Activated CD4-positive, alpha-beta T cell treated with anti-CD3 and anti-CD28 coated beads, Interleukin-2, Interleukin-4, amounts not matched to agents 100 ng/mL and 50 ng/mL, durations not matched to agents 16 hours and 8 hours (primary cell): ENCODE measurements at places on chromosomes 13 and 19.

DNA sequence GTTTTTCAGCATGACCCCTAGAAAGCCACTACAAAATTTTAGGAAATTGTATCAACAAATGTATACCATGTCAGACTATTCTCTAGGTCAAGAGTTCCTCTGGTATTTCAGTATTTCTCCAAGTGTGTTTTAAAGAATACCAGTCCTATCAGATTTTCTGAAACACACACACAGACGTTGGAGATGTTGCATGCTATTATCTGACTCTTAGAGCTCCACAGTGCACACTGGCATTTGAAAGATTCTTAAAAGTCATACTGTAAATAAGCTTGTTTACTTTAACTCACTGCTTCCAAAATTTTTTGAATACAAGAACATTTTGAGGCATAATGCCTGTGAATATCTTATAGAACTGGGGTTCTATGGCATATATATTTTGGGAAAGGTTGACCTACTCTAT is 33.8 kb upstream of the VWA8 start:
- no peak for DNase-seq

- DNase-seq = no peak
These were observed 70.7 kb upstream of the TSHZ3 start for GRCh38 chr19:31419871-31420445.

GRCh38 chr13:32432856-32433255 is 4.9 kb upstream of the N4BP2L1 start:
- no peak for DNase-seq

DNA sequence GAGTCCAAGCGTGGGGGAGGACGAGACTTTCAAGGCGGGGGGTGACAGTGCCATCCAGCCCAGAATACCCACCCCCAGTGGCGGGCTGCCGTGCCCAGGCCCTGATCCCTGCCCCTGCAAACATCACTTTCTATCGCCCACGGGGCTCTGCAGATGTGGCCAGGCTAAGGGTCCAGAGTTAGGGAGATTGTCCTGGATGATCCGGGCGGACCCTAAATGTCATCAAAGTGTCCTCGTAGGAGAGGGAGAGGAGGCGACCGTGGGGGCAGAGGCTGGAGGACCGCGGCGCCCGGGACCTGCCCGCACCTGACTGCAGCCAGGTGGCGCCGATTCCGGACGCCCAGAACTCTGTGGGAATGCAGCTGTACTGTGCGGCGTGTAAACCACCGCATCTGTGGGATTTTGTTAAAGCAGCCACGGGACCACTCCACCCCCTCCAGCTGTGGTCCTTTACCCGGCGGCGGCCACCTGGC is 32.4 kb downstream of the GJA3 start:
- DNase-seq = no peak

- DNase-seq = no peak
These were observed 72.5 kb upstream of the MRI1 start for GRCh38 chr19:13691569-13692435.

DNA sequence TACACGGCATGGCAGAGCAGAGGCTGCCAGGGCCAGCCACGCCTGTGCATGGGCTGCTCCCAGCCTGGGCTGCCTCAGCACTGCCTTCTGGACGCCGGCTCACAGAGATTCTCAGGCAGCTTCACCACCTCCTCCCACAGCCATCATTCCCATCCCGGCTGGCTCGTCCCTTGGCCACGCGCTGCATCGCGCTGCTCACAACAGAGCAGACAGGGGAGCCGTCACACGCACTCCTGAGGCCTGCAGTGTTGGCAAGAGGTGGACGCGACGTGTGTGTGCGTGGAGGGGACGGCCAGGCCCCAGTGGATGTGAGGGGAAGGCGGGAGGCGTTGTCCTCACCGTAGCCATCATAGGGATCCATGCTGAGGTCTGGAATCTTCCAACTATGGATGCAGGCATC is 7.6 kb upstream of the PRKD2 start:
- DNase-seq = no peak

GRCh38 chr13:76300688-76301087 is 585.5 kb downstream of the KCTD12 start:
- DNase-seq = no peak

DNA sequence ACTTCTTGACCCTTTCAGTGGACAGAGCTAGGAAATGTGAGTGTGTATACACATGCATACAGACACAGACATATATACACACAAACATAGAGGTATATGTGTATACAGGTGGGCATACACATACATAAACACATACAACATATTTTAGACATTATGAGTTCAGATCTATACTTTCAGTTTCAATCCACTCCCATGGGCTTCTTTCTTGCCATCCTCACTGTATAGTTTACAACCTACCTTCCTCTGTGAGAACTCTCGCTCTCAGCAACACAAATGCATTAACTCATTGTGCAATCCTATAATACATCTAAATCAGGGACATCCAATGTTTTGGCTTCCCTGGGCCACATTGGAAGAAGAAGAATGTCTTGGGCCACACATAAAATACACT is 21.2 kb upstream of the SCEL start:
- DNase-seq = no peak

DNA sequence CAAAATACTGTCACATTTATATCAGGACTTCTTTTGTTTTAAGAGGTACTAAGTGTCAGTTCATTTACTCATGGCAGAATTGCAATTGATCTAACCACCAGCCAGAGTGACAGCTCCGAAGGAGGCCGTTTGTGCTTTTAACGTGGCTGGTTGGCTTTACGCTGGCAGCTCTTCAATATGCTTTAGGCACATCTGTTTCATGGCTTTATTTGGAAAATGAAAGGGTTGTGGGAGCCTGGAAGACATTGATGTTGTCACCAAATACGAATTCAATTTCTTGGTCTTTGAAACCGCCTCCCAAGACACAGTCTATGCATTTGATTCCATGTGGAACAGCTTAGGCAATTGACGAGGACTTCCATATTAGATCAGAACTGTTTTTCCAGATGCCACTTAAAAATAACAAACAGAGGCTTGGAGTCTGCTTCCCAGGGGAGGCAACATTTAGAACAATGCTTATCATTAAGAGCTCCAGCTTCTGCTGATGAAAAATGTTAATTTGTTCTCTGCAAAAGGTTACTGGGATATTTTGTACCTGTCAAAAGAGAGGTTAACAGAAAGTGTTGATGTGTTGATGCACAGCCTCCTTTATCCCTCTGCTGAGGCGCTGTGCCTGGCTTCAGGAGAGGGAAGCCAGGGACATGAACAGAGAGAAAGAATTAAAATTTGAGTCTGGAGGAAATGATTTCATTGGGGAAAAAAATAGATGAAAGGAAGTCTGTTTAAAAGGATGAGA is 64.0 kb upstream of the TNFRSF19 start:
- DNase-seq = no peak

DNA sequence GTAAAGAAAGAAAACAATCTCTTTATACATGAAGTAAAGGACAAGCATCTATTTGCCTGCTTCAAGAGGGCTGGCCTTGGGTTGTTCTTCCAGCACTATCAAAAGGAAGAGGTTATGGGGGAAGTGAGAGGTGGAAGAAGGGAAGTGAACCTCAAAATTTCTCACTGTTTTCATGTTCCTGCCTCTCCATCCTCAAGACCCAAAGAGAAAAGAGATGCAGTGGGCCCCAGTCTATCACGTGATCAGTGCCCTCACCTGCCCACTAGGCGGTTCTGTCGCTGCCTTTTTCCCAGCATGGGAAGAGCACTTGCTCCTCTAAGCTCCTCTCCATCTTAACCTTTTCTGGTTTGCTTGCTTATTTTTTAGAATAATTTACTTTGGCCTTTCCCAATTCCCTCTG is 6.2 kb upstream of the USP12 start:
- no peak for DNase-seq

DNA sequence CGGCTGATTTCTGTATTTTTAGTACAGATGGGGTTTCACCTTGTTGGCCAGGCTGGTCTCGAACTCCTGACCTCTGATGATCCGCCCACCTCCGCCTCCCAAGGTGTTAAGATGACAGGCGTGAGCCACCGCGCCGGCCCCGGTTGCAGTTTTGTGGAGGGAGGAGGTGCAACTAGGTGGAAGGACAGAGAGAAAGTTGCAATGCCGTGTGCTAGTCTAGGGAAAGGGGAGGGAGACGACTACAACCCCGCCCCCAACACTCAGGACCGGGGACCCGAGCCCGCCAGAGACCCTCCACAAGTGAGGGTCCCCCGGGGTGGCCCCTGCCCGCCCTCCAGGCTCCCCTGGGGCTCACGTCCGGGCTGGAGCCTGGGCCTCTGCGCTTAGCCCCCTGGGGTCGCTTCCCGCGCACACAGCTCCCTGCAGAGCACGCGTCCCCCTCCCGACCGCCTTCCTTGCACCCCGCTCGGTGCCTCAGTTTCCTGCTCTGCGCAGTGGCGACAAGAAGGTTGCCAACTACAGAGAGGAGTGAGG is 1.2 kb upstream of the ARID3A start:
- DNase-seq = no peak

GRCh38 chr19:37007587-37008220 is 70.5 kb upstream of the ZNF420 start:
- peak; percentile 4 for DNase-seq

GRCh38 chr13:77985866-77986636 is 67.4 kb upstream of the EDNRB start:
- DNase-seq = no peak

DNA sequence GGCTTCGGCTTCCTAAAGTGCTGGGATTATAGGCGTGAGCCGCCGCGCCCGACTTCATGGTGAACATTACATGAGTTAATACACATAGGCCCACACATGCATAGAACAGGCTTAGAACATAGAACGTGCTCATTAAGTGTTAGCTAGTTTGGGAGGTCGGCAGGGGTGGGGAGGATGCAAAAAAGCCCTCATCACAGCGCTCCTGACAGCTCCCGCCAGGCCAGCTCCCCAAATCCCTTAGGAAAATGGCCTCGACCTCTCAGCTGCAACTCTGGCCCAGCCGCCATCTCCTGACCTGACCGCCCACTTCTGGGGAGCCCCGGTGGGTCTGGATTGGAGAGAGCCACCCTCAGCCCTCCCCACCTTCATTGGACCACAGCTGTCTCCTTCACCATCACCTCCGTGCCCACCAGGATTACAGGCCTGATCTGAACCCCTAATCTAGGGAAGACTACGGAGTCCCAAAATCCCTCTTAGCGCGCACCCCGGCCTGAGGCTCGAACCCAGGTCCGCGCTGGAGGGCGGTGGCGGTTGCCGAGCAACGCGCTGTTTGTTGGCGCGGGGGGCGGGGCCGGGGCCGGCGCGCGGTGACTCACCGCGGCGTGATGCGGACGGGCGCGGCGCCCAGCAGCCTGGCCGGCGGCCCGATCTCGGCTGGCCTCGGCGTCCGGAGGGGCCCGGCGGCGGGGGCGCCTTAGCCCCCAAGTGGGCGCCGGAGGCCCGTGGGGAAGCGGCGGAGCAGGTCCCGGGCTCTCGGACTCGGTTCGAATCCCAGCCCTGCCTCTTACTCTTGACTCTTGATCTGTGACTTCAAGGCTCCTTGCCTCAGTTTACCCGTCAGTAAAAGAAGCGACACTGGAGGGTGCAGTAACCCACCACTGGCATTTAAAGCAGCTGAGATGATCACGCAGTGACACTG is 26.7 kb upstream of the NANOS3 start:
- peak; percentile 65 for DNase-seq

DNA sequence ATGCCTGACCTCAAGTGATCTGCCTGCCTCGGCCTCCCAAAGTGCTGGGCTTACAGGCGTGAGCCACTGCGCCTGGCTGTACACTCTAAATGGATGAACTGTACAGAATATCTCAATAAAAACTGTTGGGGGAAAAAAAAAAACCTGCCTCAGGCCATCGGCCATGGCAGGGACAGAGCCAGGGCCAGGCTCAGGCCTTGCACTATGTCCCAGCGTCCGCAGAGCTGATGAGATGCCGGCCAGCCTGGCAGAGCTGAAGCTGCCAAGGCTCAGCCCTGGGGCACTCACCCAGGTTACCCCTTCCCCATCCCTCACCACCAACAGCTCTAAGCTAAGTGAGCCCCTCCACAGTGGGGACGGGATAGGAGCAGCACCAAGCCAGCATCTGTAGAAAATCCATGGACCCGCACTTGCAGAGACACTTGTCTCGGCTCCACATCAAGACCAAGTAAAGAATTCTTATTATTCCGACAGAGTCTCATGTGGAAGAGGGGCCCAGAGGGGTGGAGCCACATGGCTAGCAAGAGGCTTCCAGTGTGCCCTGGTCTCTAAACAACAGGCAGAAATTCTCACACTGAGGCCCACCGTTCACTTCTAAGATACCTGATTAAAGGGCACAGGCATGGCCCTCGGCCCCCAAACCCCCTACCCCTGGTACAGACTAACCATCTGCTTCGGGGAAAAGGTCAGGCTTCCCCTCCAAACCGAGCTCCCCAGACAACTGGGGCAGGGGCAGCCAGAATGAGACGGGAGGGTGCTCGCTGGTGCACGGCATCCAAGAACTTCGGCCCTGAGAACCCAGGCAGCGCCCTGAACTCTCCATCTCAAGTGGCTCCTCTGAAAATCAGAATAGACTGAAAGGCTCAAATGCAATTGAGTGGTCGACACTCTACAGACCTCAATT is 5.8 kb downstream of the PPP6R1 start:
- no peak for DNase-seq

GRCh38 chr13:97724450-97724849 is 229.0 kb upstream of the IPO5 start:
- no peak for DNase-seq

DNA sequence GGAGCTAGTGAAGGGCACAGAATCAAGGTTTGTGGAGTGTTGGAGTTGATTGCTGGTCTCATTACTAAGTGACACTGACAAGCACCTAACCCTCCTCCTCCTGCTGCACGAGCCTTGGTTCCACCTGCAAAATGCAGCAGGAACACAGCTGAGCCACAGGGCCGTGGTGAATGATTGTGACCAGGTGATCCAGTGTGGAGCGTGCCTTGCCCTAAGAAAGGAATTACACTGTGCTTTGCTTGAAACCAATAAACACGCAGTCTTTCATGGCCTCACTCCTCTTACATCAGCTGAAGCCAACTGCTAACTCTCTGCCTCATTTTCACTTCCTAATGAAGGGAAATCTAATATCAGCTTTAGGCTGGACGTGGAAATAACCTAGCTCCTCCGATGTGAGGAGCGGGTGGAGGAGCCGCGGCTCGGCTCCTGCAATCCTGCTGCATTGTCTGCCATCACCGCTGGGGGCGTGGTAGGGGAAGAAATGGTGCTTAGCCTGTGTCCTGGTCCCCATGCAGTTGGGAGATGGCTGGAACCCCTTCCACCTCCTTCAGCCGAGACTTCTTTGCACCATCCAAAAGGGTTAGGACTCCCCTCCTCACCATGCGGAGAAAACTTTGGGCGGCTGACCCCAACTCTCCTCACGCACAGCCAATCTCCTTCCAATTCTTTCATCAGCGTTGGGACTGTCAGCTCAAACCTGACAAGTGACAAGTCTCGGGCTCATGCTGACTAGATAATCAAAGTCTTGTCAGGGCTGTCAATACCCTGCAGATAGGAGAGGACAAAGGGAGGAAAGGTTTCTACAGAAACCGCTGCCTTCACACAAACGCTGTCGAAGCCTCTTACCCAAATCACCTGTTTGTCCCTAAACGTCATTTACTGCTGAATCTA is 427.9 kb downstream of the ZNF536 start:
- DNase-seq = peak; percentile 34

GRCh38 chr13:111482126-111482525 is 161.7 kb downstream of the TEX29 start:
- no peak for DNase-seq
